ENCODE measurements at places on chromosomes 1 and 21. TPM values are rescaled to one million over a fixed set of nuclear protein-coding genes. Genes with fewer than 3 reads are reported as not detected.

SRRM1 gene
- total RNA-seq: 177 TPM

LRRC71 gene
- total RNA-seq: 0.91 TPM

MTARC1 gene
- total RNA-seq: 6.8 TPM

CAMK2N1 gene
- 22.4 TPM for total RNA-seq

NBPF20 gene
- total RNA-seq: 1.3 TPM

FCMR gene
- total RNA-seq: 0.59 TPM

FNDC5 gene
- total RNA-seq: 71.1 TPM

TNFRSF1B gene
- 53.4 TPM for total RNA-seq

ERICH3 gene
- total RNA-seq: 3.7 TPM

ZNF496 gene
- total RNA-seq: 46.5 TPM

STPG1 gene
- total RNA-seq: 3.2 TPM

POGZ gene
- total RNA-seq: 191 TPM

ARHGEF16 gene
- 1.2 TPM for total RNA-seq

FCRL2 gene
- total RNA-seq: 0.55 TPM

CEP85 gene
- total RNA-seq: 2.6 TPM

MROH9 gene
- not detected for total RNA-seq

FCAMR gene
- not detected for total RNA-seq

COL11A1 gene
- not detected for total RNA-seq

GJA5 gene
- total RNA-seq: 10.0 TPM

BCL10 gene
- 31.9 TPM for total RNA-seq

EXO1 gene
- total RNA-seq: 10.0 TPM

KRTAP21-2 gene
- not detected for total RNA-seq

UTS2 gene
- total RNA-seq: not detected

PAPPA2 gene
- total RNA-seq: not detected

COL16A1 gene
- total RNA-seq: 76.5 TPM

FLG2 gene
- total RNA-seq: not detected

FMO5 gene
- 2.1 TPM for total RNA-seq

MCOLN2 gene
- not detected for total RNA-seq

LIN28A gene
- not detected for total RNA-seq

LPGAT1 gene
- total RNA-seq: 50.3 TPM

SIK1 gene
- total RNA-seq: 6.4 TPM

GLRX2 gene
- 10.0 TPM for total RNA-seq

POU3F1 gene
- not detected for total RNA-seq

AGBL4 gene
- not detected for total RNA-seq

ADAMTS4 gene
- 41.5 TPM for total RNA-seq

ATP1B1 gene
- 103 TPM for total RNA-seq

MRPL20 gene
- 61.1 TPM for total RNA-seq

CHODL gene
- 0.24 TPM for total RNA-seq

ANKRD35 gene
- total RNA-seq: 0.77 TPM

CFAP107 gene
- total RNA-seq: not detected

EPHB2 gene
- 3.3 TPM for total RNA-seq

PARK7 gene
- 167 TPM for total RNA-seq

C1orf94 gene
- total RNA-seq: not detected

MR1 gene
- total RNA-seq: 29.7 TPM

ATP1A4 gene
- 1.5 TPM for total RNA-seq

LCE1A gene
- total RNA-seq: not detected

MAP3K7CL gene
- total RNA-seq: 4.1 TPM

UBL4B gene
- total RNA-seq: not detected

SELENON gene
- 26.1 TPM for total RNA-seq

HECTD3 gene
- 15.8 TPM for total RNA-seq

PCP4 gene
- total RNA-seq: 8.2 TPM

XKR8 gene
- 8.2 TPM for total RNA-seq

CCDC24 gene
- total RNA-seq: 3.1 TPM

PTGFR gene
- total RNA-seq: 13.8 TPM

PGLYRP4 gene
- total RNA-seq: not detected
